ENCODE measurements at places on chromosomes 1 and 21.

- H3K36me3 ChIP-seq: no peaks in the 10 kb centered on the region
- DNase-seq: no peak
- H3K27me3 ChIP-seq: no peaks in the 10 kb centered on the region
- peaks cover 1% of the 10 kb centered on the region for H3K4me1 ChIP-seq
Observed at GRCh38 chr1:188668083-188668482, 1809.6 kb downstream of the BRINP3 start.

DNA sequence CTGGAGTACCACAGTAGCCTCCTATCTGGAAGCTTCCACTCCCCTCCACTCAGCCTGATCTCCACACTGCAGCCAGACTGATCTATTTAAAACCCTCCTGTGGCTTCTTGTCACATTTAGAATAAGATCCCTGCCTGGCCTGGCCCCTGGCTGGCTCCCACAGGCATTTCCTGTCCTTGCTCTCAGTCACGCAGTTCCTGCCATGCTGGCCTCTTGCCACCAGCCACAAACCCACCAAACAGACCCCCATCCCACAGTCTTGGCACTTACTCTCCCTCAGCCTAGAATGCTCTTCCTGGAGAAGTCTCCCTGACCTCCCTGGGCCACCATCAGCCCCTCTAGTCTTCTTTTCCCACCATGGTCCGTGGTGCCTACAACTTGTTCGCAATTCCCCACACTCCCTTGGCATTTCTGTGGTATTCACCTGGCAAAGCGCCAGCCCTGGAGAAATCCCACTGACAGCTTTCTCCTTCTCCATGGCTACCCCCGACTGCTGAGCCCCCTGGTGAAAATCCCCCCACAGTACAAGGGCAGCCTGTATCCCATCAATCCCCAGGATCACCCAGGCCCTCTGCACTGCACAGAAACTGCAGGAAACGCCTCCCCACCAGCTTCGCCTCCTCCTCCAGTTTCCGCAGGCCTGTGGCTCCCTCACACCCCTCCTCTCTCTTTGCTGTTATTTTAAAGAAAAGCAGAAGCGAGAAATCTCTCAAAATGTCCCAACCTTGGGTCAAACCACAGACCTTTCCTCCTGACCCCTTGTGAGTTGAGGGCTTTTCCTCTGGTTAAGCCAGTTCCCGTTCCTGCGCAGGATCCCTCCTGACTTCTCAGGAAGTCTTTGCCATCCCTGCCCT, 94.5 kb downstream of the SYT2 start:
- no peaks in the 10 kb centered on the region for H3K4me1 ChIP-seq
- no peaks in the 10 kb centered on the region for H3K27me3 ChIP-seq
- no peak overlapping the region for H3K27ac ChIP-seq
- no peak for DNase-seq
- no peak overlapping the region for H3K4me3 ChIP-seq

DNA sequence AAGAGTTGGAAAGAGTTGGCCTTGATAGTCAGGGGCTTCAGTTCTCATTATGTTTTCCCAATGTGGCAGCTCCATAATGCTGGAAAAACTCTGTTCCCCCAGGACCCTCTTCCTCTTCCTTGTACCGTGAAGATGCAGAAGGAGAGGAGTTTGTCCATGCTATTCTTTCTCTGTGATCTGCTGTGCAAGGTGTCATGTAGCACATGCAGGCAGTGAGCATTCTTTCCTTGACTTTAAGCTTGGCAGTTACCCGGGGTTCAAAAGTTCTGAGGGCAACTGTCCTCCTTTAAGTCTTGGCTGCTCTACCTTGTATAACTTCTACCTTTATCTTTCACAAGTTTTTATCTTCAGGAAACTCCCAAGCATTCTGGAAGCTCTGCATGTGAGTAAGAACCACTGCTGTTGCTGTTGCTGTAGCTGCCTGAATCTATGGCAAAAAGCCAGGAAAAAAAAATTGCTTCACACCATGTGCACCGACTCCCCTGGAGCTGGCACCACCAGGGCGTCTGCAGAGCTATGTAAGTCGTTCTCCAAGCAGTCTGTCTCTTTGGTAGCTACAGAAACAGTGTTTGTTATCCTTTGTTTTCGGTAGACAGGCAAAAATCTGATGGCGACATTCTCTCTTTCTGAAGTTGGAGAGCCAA, 42.7 kb upstream of the SLC16A1 start:
- H3K36me3 ChIP-seq: no peaks in the 10 kb centered on the region
- no peaks in the 10 kb centered on the region for H3K4me1 ChIP-seq
- H3K27ac ChIP-seq: no peak overlapping the region
- no peak overlapping the region for H3K4me3 ChIP-seq

- no peaks in the 10 kb centered on the region for H3K27me3 ChIP-seq
- H3K4me1 ChIP-seq: peaks cover 3% of the 10 kb centered on the region
Observed at GRCh38 chr1:17190010-17190995, 14.6 kb upstream of the PADI1 start.

DNA sequence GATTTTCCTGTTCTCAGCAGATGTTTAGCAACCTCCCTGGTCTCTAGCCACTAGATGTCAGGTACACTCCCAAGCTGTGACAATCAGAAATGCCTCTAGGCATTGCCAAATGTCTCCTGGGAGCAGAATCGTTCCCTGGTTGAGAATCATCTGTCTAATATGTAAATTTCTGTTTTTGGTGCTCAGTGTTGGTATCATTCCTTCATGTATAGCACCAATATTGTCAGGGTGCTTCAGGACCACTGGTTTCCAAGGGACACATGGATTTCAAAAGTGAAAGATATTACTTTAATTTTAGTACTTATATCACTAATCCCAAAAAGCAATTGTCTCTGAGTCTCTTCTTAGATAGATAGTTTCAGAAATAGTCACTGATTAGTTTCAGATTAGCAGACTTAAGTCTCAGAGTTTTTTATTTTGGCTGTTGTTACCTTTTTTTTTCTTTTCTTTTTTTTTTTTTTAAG, 160.1 kb downstream of the PTPRC start:
- H3K4me3 ChIP-seq: no peak overlapping the region
- H3K36me3 ChIP-seq: no peaks in the 10 kb centered on the region
- H3K27me3 ChIP-seq: no peaks in the 10 kb centered on the region
- DNase-seq: no peak
- no peak overlapping the region for H3K27ac ChIP-seq

GRCh38 chr1:6464514-6464836, 1.5 kb downstream of the TNFRSF25 start:
- H3K36me3 ChIP-seq: peaks cover 24% of the 10 kb centered on the region
- no peak overlapping the region for H3K4me3 ChIP-seq
- no peak for DNase-seq
- H3K27me3 ChIP-seq: no peaks in the 10 kb centered on the region

DNA sequence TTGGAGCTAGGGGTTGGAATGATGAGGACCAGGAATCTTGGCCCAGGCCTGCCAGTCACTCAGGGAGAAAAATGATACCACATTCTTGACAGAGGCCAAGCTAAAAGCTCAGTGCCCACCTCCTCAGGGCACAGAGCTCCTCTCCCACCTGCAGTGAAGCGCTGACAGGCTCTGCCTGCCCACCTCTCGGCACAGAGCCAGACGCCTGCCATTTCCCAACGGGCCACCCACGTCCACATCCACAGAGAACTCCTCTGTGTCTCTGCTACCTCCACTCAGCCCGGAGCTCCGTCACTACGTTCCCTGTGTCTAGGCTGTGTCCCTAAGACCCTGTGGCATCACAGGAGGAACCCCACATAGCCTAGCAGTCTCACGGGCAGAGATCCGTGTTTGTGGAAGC, 60.8 kb downstream of the MRPL37 start:
- no peak for DNase-seq
- no peaks in the 10 kb centered on the region for H3K27me3 ChIP-seq
- no peak overlapping the region for H3K27ac ChIP-seq
- H3K36me3 ChIP-seq: no peaks in the 10 kb centered on the region

DNA sequence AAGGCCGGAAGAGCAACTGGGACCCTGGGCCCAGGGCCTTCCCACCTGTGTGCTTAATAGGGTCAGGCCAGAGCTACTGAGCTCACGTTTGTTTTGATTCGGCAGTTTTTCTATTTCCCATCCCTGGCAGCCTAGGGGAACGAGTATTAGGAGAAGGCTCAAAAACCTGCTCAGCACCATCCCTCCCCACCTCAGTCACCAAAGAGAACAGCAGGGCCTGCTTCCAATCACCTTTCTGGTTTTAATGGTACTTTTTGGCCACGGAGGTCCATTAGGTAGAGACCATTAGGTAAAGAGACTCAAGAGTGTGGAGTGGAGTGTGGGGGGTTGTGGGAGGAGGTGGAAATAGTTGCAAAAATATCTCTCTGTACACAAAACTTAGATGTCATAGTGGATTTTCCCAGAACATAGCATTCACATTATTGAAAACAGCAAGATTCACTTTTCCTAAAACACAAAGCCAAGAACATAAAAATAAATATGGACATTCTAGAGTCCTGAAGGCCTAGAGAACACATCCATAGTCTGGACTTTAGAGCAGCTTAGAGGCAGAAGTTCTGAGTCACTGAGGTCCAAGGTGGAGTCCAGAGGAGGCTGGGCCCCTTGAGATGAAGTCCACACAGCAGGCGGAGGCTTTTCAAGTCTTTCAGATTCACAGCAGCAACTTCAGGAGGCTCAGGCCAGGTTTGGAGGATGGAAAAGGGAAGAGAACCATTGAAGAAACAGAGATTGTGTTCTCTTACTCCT, 19.5 kb downstream of the NUAK2 start:
- H3K36me3 ChIP-seq: peaks cover 37% of the 10 kb centered on the region
- peak overlapping the region; percentile 74 for H3K27ac ChIP-seq
- peaks cover 14% of the 10 kb centered on the region for H3K4me1 ChIP-seq
- no peaks in the 10 kb centered on the region for H3K27me3 ChIP-seq
- no peak overlapping the region for H3K4me3 ChIP-seq

DNA sequence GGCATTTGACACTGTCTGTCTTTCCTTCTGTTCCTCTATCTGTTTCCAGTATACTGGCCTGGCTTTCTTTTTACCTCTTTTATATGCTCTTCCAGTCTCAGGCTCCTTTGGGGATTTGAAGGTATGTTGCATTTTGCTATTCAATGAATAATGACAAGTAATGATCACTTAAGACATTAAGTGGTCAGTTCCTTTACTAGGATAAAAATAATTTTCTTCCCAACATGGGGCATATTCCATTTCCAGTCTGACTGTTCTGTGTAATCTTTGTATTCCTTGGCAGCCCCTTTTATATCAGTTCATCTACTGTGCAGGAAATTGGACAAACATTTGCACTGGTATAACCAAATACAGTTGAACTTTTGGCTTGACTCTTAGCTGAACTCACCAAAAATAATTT, 15.6 kb downstream of the METTL18 start:
- H3K4me3 ChIP-seq: no peak overlapping the region
- peaks cover 5% of the 10 kb centered on the region for H3K4me1 ChIP-seq
- H3K36me3 ChIP-seq: no peaks in the 10 kb centered on the region
- H3K27me3 ChIP-seq: no peaks in the 10 kb centered on the region

DNA sequence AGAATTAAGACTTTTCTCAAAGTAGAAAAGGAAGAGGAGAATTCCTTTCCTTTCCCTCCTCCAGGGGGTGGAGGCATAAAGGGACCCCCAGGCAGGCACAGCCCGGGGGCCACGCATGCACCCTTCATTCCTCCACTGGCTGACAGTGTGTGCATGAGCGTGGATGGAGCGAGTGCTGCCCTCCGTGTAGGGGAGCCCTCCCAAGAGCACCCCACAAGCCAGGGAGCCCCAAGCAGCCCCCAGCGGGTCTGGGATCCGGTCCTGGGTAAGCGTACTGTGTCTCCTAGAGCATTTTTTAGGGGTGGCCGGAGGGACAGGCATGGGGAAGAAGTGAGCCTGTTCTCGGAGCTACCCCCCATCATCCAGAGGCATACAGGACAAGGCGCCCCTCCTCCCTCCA, 120.5 kb downstream of the SIK1 start:
- H3K27me3 ChIP-seq: no peaks in the 10 kb centered on the region
- no peaks in the 10 kb centered on the region for H3K36me3 ChIP-seq
- H3K4me1 ChIP-seq: 0 out of 2 replicates have a peak, but pooled peaks cover 2% of the 10 kb centered on the region
- DNase-seq: no peak

DNA sequence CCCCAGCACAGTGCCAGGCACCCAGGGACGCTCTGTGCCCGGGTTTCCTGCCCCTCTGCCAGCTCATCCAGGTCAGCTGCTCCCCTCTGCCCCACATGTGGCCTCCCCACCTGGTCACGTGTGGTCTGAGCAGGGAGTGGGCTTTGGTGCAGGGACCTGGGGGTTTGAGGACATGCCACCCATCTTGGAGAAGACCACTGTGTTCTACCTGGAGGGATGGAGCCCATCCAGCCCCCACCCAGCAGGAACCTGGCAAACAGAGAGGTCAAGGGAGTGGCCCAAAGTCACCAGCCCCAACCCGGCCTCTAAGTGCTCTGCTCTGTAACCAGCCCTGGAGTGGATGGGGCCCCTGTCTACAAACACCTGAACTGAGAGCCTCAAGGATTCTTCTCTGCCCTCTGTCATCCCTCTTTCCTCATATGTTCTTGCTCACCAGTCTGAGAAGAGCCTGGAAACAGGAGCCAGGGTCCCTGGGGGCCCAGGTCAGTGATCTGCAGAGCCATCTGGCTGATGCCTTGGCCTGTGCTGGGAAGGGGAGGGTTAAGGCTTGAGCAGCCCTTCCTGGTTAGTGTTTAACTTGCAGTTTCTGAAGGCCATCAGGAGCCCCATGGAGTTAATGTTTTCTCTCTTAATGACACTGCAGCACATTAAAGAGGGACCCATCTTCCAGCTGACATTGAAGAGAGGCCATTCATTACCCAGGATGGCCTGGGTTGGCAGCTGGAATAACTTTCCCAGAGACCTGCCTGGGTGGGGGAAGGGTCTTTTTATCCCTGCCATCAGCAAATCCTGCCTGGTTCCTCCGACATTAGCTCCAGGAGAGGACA, 235.4 kb downstream of the PTPRU start:
- no peaks in the 10 kb centered on the region for H3K27me3 ChIP-seq
- no peak for DNase-seq
- H3K4me1 ChIP-seq: no peaks in the 10 kb centered on the region
- H3K27ac ChIP-seq: no peak overlapping the region

DNA sequence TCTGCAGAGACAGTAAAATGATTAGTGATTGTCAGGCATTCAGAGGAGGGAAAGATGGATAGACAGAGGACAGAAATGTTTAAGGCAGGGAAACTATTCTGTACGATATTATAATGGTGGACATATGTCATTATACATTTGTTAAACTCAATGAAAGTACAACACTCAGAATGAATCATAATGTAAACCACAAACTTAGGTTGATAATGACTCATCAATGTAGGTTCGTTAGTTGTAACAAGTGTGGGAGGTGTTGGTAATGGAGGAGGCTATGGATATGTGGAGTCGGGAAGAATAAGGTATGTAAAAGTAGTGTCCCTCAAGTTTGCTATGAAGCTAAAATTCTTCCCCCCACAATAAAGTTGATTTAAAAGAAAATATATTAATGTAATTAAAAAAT, 455.0 kb downstream of the BRINP3 start:
- no peak overlapping the region for H3K27ac ChIP-seq
- H3K27me3 ChIP-seq: no peaks in the 10 kb centered on the region
- no peak for DNase-seq

Measured in iPS DF 6.9 (cell line).